ENCODE measurements at places on chromosomes 6 and 20.

GRCh38 chr6:149834513-149835481, 29.4 kb downstream of the LRP11 start:
- no peak for DNase-seq

DNA sequence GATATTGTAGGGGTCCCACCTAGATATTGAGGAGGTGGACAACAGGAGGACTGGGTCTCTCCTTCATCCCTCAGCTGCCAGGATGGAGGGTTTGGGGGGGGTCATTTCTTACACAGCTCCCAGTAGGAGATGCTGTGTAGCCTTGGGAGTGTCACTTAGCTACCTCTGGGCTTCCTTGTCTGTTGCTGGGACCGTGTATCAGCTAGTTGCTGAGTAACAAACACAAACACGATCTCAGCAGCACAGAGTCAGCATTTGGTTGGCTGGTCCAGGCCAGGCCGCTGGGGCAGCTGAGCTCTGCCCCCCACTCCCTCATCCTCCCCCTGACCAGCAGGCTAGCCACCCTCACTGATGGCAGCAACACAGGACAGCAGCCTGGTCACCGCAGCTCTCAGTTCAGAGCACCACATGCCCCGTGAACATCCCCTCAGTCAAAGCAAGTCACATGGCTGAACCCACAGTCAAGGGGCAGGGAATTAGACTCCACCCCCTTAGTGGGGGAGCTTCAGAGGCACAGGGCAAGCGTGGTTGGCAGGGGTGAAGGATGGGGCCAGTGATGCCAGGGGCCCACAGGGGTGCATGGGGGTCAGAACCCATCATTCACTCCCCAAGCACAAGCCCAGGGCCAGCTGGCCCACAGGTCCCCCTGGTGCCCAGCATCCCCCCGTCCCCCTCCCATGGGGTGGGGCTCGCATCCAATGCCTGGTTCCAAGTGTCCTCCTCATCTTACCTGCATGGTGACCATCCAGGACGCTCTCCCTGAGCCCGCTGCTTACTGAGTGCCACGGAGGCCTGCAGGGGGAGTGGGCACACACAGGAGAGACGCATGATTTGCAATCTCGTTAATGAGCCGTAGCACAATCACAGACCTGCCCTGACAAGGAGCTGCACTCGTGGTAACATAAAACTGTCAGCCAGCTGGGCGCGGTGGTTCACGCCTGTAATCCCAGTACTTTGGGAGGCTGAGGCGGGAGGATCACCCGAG, 112.4 kb downstream of the TAF4 start:
- peak; percentile 29 for DNase-seq

DNA sequence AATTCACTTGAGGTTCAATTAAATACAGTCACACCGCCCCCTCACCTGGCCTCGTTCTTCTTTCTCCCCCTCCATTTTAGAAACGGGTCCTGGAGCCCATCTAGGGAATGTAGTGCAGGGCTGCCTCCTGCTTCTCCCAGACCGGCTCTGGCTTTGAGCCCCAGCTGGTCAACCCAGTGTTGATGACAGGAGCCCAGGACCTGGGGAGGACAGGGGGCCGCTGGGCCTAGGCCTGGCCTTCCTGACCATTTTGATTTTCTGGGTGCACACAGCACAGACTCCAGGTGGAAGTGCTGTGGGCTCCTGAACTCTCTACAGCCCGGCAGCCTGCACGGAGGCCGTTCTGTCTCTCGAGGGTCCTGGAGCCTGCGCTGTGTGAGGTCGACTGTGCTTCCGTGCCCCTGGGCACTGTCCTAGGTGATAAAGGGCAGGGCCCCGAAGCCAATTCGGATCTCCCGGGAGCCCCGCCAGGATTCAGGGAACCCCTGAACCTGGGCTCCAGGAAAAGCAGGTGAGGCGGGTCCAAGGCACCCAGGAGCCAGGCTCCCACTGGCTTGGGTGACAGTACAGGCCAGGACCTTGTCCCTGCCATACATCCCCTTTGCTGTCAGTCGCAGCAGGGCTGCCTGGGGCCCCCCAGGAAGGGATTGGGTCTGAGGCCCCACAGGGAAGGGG, 23.3 kb downstream of the NPEPL1 start:
- DNase-seq: no peak

GRCh38 chr20:31939661-31940060, 12.2 kb downstream of the PDRG1 start:
- DNase-seq: no peak

GRCh38 chr20:8223091-8223870, 91.2 kb downstream of the PLCB1 start:
- no peak for DNase-seq

DNA sequence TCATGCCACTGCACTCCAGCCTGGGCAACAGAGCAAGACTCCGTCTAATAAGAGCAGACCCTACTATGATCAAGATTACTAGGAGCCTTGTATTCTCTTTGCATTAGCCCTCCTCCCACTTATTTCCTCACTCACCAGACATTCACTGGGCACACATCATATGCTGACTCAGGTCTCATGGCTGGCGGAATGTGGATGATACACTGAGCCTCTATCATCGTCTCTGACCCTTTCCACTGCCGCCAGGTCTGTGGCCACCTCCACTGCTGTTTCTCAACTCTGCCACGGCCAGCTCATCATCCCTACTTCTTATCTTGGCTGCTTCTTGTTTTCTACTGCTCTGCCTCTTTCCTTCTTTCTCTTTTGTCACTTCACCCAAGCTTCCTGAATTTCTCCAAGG, 161.0 kb downstream of the BACH2 start:
- no peak for DNase-seq

DNA sequence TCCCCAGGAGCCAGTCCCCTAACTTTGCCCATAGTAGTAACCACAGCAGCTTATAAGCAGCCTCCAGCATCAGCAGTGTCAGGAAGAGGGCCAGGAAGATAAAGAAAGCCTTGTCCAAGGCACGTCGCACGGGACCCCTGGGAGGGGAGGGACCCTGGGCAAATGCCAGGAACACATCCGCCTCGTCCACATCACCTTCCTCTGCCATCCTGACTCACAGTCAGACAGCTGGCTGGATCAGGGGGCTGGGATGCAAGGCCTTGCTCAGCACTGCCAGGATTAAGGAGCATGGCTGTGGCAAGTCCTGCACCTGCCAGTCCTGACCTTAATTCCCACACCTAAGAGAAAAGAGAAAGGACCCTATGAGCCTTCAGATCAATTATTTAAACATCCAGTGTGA, 11.5 kb upstream of the ZBTB22 start:
- no peak for DNase-seq

Measured in NCI-H1436 (cell line).